Pancreas (tissue), 10 donors: ENCODE measurements at places on chromosomes 16 and 17.
A peak's percentile ranks its signal among the peaks of the same experiment; 100 is the strongest.

- peak; percentile 87 for DNase-seq
These were observed 647 bp downstream of the PRSS8 start for GRCh38 chr16:31134625-31135534.

DNA sequence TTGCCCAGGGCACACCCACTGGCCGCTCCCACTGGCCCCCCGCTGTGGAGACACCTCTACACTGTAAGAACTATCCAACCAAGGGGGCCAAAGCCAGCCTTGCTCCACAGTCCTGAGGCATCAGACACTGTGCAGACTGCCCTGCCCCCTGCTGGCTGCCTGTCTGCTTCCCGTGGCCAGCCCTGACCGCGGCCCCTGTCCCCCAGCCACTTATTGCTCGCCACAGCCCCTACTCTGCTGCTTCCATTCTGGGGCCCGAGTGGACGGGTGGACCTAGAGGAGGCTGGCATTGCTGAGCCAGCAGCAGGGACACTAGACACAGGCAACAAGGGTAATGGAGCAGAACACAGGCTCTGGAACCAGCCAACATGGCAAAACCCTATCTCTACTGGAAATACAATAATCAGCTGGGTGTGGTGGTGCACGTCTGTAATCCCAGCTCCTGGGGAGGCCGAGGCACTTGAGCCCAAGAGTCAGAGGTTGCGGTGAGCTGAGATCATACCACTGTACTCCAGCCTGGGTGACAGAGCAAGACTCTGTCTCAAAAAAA is 19.7 kb upstream of the LRRC37A3 start:
- DNase-seq = no peak

DNA sequence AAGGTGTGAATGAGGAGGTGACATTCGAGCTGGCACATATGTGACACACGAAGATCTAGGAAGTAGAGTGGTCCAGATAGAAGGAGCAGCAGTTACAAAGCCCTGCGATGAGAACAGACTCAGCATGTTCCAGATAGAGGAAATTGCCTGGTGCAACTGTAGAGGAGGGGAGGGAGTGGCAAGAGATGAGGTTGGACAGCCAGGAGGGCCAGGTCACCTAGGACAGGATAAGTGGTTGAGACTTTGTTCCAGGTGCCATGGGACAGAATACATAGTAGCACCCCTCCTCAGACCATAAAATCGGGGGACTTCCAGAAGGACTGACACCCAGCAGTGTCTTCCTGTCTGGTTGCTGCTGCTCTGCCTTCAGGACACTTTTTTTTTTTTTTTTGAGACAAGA is 11.0 kb upstream of the CENPT start:
- no peak for DNase-seq

DNA sequence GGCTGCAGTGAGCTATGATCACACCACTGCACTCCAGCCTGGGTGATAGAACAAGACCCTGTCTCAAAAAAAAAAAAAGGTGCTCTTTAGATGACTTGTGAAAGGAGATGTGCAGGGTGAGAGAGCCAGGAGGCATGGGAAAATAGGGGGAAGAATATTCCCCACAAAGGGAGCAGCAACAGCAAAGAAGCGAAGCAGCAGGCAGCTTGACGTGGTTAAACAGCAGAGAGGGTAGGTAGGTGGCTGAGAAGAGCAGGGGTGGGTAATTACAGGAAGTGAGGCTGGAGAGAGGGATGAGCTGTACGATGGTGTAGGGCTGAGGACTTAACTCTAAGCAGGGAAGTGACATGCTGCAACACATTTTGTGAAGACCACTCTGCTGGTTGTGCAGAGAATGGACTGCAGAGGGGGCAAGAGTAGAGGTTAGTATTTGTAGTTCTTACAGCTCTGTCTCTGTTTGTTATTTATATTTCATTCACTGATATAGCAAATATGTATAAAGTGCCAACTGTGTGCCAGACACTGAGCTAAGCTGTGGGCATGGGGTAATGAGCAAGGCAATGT is 1.6 kb downstream of the HEATR3 start:
- DNase-seq = no peak

GRCh38 chr17:77319211-77320043 is 178.7 kb downstream of the SEC14L1 start:
- no peak for DNase-seq

GRCh38 chr16:71408536-71408935 is 33.3 kb downstream of the TLE7 start:
- no peak for DNase-seq

DNA sequence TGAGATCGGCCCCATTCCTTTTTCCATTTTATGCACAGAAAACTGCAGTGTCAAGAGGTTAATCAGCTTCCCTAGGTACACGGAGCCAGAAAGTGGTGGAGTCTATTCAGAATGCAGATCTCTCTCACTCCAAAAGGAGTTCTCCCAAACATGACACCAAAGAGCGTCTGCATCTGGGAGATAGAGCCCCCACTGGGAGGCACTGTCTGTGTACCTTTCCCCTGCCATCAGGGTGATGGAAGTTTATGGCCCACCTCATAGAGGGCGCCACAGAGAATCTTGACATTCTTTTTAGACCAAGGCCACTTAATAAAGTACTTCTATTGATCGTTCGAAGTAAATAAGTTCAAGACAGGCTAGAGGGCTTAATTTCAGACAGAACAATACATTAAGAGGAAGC is 493.7 kb upstream of the ERCC4 start:
- no peak for DNase-seq

GRCh38 chr16:822909-823297 is 22.4 kb upstream of the GNG13 start:
- no peak for DNase-seq

DNA sequence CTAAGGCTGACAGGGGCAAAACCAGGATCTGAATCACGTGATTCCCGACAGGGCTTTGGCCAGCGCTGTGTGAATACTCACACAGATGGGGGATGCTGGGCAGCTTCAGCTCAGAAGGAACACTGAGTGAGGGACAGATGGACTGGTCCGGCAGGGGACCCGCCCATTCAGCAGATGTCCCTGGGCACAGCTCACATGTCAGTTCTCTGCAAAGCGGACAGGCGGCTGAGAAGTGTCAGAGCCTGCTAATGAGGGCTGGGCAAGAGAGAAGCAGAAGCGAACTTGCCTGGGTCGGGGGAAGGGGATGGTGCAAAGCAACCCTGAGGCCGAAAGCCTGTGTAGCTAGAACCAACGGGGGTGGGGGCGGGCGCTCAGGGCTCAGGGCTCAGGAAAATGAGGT is 11.9 kb upstream of the GLIS2 start:
- DNase-seq = no peak

DNA sequence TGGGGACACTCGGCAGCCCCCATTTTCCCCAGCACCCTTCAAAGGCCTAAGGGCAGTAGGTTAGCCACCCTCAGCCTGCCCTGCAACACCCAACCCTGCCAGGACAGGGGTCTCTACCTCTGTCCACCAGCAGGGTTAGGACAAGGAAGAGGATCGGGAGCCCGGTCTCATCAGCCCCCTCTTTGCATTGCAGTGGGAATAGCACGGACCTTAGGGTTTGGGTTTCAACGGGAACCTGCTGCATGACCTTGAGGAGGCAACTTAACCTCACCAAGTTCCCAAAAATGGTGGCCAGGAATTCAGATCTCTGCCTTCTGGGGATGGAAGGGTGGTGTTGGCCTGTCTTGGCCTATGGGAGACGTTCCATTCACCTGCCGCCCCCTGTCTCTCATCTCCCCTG is 20.2 kb upstream of the SPPL2C start:
- no peak for DNase-seq

DNA sequence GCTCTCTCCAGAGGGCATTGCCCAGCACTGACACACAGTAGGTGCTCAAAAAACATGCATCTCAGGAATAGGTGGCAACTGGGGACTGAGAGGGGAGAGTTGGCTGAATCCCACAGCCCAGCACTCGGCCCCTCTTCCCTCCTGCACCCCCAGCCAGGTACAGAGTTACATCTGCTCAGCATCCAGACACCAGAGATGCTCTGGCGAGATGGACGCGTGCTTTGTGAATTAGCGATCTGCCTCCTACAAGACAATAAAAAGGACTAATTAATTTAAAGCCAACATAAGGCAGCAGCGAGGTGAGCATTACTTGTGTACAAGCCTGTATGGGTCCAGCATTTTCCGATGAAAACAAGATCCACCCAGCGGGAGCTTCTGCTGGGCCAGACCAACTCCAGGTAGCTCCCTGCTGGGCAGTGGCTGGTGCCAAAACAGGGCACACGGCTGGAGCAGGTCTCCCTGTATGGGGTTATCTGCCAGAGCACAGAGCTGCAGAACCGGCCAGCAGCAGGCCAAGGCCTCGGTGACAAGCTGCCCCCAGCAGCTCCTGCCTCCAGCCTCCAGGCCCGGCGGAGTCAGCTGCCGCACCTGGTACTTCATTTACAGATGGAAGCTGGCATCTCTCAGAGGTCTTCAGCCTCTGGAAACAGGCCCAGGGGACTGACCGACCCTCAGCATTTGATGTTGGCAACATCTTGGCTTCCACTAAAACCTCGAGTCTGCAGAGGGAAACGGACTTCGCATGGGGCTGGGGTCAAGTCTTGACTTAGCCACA is 219.7 kb upstream of the SDK2 start:
- no peak for DNase-seq

DNA sequence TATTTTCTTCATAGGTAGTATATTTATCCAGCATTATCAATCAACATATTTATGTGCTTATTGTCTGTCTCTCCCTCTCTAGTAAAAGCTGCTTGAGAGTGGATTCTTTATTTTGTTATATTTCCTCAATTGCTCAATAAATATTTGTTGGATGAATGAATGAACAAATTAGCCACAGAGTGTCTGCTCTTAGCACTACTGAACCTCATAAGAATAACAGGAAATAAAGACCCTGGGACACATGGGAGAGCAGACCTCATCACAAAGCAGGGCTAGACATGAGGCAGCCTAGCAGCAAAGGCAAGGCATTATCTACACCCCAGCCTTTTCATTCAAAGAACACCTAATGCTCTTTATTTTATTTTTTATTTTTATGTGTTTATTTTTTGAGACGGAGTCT is 34.9 kb upstream of the TANC2 start:
- DNase-seq = no peak

DNA sequence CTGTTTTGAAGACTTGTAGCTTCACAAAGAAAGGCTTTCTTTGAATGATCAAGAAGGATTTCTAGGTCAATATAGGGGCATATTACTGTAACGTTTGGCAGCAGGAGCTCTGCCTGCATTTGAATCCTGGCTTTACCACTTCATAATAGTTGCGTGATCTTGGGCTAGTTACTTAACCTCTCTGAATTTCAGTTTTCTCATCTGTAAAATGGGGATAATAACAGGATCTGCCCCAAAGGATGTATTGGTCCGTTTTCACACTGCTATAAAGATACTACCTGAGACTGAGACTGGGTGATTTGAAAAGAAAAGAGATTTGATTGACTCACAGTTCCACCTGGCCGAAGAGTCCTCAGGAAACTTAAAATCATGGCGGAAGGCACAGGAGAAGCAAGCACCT is 12.5 kb downstream of the BMERB1 start:
- no peak for DNase-seq

GRCh38 chr16:67555795-67556212 is 6.5 kb upstream of the CTCF start:
- DNase-seq = no peak
